ENCODE measurements at places on chromosomes 6 and 20.
A peak's percentile ranks its signal among the peaks of the same experiment; 100 is the strongest.

DNA sequence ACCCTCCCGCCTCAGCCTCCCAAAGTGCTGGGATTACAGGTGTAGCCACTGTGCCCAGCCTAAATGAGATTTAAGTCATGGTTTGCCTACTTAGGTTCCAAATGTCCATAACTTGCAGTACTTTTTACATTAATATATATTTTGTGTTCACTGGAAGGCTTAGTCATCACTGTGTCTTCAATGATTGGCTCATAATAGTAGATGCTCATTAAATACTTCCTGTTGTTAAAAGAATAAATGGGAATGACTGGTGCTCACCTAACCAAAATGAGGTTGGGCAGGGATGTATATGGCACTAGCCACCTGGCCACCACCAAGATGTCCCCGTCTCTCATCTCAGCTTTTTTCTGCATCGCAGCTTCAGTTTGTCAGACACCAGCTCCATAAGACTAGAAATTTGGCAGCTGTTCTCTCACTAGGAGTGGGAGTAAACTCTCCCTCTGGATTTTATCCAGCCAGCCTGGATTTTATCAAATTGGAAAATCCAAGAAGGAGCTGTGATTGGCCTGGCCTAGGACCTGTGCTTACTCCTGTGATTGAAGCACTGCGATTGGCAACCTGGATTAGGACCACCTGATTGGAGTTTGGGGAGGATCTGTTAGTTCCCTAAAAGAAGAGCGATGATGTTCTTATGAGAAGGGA lies 1.1 kb upstream of the GLO1 start:
- no peak for DNase-seq

DNA sequence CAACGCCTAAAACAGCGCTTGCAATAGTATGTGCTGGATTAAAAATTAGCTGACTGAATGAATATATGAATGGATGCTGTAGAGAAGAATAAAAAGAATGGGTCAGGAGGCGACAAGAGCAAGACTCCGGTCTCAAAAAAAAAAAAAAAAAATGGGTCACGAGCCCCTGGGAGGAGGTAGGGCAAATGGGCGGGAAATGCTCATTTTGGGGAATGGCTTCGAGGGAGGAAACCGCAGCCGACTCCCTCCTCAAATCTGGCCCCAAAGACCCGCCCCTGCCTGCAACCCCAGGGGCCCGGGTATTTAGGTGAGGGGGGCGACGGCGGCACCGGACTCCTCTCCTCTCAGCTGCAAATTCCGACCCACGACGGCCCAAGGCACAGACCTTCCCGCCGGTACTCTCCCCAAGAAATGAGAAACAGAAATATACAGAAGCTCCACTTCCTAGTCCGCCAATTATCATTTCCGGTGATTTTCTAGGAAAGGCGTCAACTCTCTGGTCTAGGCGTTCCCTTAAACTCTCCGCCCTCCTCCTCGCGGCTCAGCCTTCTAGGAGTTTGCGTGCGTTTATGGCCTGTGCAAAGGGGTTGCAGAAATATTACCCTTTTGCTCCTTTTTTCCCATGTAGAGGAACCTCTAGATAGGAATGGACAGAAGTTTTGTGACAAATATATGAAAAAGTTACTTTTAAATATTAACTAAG lies at the start of gene ZNF311:
ZNF311 (minus strand) TSS at position 133 of the 703 bp plus-strand sequence. CDS start 1,361 bp downstream, outside the sequence.
- DNase-seq = peak; percentile 31

DNA sequence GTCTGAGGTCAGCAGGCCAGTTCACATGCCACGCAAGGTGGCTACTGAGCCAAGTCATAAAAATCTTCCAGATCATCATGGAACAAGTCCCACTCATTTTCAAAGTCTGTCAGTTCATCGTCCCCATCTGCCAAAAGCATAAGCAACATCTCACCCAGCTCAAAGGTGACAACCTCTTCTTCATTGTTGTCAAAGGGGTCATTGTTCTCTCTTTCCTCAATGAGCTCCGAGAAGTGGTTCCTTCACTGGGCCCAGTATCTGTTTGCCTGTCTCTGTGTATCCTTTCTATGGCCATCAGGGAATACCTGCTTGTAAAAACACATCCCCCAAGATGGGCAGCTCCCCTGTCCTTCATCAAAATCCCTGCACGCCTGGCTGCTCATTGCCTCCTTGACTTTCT lies 49.5 kb downstream of the ZNF334 start:
- no peak for DNase-seq

- no peak for DNase-seq
Observed at GRCh38 chr6:99605074-99605734, 1.4 kb upstream of the PRDM13 start.

DNA sequence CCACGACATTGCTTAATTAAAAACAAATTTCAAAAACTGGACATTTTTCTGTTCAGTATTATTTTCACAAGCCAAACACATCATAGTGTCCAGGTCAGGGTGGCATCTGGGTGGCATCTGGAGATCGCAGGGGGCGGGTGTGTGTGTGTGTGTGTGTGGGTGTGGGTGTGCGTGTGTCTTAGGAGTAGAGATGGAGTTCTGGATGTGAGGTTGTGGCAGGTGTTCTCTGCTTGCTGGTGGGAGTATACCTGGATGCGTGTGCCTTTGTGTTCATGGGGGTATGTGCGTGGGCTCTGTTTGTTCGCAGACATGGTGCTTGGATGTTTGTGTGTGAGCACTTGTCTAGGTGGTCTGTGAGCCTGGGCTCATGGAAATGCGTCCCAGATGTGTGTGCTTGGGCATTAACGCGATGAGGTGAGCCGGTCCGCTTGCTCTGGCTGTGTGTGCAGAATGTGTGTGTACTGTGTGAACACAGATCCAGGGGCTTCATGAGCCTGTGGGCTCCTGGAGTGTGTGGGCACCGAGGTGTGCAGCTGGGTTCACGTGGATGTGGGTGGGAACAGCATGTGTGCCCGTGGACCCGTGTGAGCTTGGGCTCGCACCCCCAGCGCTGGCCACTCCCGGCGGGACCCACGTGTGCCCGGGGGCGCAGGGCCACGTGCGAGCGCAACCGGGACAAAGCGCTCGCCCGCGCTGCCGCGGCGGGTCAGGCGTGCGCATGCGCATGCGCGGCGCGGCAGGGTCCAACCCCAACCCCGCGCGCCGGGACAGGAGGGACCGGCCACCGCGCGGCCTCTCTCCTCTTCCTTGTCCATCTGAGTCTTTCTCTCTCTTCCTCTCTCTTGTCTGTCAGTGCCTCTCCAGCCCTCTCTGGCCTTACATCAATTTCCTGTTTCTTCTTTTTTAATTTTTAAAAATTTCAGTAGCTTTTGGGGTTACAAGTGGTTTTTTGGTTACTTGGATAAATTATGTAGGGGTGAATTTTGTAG lies 60.4 kb downstream of the SRC start:
- DNase-seq = no peak

- DNase-seq = no peak
Observed at GRCh38 chr6:28568515-28569108, 42.9 kb downstream of the GPX5 start.

GRCh38 chr6:131628726-131629125 lies 684 bp upstream of the MED23 start:
- no peak for DNase-seq

GRCh38 chr6:148405894-148406293 lies 63.3 kb downstream of the SASH1 start:
- no peak for DNase-seq

GRCh38 chr6:71299541-71300470 lies 11.2 kb downstream of the OGFRL1 start:
- DNase-seq = no peak

DNA sequence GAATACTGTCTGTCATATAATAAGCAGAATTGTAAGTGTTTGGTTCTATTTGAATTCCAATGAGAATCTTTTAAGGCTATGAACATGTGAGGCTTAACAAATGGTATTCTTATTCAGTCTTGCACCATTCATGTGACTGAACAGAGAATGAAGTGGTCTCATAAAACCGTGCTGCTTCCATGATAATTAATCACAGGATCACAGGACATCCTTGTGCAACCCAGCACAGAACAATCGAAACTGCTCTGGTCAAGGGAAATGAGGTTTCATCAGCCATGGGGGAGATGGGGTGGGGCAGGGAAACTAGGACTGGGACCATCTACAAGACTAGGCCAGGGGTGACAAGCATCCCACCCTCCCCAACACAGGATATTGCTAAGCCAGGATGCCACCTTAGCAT lies 6.0 kb downstream of the PPIL6 start:
- no peak for DNase-seq

DNA sequence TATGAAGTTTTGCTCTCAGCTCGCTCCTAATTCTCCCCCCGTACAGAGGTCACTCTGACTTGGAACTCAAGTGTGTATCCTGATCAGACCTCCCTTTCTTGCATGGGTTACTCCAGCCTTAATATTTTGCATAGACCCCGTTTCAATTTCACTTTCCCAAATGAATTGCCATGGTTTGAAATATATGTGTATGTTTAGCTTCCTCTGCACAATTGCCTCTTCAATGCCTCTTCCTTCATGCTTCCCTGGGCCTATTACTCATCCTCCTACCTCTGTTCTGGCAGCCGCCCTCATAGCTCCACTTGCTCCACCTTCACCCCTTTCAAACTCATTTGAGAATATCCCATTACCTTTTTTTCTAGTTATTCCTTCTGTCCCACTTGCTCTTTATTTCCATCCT lies 90.0 kb upstream of the SAMD5 start:
- DNase-seq = no peak

- DNase-seq = no peak
Observed at GRCh38 chr6:21750575-21750974, 157.0 kb downstream of the SOX4 start.

GRCh38 chr20:2331901-2332565 lies 36.2 kb downstream of the TGM3 start:
- no peak for DNase-seq

DNA sequence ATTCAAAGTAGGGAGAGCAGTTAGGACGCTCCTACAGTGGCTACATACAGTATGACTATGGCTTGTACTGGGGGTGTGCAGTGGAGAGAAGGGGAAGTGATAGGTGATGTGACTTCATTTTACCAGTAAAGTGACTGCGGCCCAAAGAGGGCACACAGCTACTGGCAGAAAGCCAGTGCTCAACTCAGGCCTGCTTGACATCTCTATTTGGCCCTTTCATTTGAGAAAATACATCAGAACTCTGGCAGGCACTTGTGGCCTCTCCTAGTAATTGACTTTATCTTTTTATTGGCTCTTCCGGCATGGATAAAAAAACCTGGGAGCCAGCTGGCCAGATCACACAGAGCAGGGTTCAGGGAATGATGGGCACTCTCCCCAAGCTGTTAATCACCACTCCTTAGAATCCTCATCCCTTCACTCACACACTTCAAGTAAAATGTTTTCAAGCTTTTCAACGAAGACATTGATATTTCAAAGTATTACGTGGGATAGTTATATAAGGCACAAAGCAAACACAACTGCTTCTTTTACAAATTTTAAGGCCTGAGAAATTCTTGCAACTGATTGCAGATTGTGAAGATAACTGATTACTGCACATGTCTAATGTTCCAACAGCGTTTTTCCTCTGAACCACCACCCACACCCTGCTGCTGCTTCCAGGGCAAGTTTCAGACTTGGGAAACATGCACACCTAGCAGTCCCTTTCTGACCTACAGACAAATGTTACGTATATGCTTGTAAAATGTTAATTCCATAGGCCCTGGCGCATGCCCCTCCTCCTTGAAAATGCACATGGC lies 73.5 kb downstream of the TNFRSF21 start:
- no peak for DNase-seq

DNA sequence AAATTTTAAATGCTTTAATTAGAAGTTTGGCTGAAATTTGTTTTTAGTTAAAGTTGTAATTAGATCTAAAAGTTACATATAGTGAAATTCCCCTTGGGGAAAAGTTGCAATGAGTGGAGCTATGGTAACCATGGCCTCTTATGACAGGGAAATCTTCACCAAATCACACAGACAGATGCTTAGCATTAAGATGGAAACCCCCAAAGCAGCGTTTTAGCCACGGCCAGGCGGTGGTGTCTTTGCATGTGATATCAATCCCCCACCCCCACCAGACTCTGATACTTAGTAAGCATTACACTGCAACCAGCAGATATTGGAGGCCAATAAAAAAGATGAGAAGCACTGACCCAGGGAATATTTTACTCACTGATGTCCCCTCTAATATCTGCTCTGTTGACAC lies 75.7 kb downstream of the REPS1 start:
- no peak for DNase-seq

DNA sequence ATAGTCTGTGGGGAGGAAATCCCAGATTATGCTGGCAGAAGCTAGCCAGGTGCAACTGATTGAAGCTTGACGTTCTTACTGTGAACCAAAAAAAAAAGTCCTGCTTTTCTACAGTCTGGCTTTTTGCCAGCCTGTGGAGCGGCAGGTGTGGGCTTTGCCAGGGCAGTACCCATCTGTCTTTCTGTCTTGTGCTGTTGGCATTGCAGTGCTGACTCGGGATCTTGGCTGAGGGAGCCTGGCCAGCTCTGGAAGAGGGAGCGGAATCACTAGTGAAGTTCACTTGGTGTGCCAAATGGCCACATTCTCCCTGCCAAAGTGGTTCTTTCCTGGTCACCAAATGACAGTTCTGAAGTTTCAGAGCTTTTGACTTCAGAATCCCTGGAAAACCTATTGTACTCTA lies 5.0 kb downstream of the KIF3B start:
- DNase-seq = no peak

GRCh38 chr6:29813809-29814208 lies 13.8 kb upstream of the HLA-G start:
- DNase-seq = no peak

GRCh38 chr20:40746251-40746650 lies 57.2 kb upstream of the MAFB start:
- no peak for DNase-seq

DNA sequence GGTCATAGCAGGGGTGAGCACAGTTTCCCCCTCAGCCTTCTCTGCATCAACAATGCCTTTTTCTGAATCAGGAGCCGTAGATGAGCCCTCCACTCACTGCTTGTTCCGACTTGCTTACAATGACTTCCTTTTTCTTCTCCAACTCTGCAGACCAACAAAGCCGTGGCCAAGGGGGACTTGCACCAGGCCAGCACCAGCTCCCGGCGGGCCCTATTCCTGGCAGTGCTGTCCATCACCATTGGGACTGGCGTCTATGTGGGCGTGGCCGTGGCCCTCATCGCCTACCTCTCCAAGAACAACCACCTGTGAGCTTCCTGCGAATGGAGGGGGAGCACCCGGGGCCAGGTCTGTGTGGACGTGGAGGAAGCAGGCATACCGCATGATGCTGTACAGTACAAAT lies 195.8 kb downstream of the SYNDIG1 start:
- no peak for DNase-seq

DNA sequence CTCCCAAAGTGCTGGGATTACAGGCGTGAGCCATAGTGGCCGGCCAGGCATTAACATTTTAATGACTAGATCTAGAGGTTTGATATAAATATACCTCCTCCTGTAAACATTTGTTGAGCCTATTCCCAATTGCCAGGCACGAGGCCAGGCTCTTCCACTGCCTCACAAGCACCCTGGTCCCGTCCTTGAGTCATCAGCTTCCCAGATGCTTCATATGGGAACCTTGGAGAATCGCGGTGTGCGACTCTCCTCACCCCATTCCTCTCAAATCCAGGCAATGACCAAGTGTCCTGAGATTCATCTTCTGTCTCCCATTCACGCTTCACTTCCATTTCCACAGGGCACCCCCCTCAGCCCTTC lies 35.9 kb upstream of the PIM1 start:
- DNase-seq = no peak

All from CD4-positive, alpha-beta memory T cell (primary cell).